Activated naive CD4-positive, alpha-beta T cell treated with Interleukin-2 at 50 U/mL for 16 hours (primary cell): ENCODE measurements at places on chromosomes 12 and 14.

- DNase-seq: peak; percentile 8
These were observed 58.7 kb upstream of the STK38L start for GRCh38 chr12:27185234-27186021.

DNA sequence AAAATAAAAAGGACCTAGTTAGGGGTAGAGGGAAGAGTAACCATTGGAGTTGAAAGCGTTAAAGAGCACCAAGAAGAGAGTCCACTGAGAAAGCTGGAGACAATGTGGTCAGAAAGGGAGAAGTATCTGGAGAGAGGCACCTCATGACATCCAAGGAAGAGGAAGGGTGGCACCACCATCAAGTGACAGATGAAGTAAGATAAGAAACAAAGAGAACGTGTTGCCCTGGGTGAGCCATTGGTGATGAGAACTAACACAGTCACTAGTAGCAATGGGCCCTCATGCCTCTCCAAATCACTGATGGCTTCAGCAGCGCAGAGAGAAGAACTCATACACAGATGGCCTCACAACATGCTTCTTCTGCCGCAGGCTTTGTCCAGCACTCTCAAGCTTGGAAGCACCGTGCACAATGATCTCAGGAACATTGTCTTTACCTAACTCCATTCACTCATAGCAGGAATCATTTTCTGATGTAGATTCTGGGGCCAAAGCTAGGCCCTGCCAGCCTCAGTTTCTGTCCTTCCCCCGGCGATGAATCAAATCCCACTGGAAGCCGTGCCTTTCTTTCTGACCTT, 252.9 kb downstream of the DPF3 start:
- DNase-seq: no peak

- no peak for DNase-seq
These were observed 46.7 kb downstream of the SLC38A4 start for GRCh38 chr12:46779063-46779462.

DNA sequence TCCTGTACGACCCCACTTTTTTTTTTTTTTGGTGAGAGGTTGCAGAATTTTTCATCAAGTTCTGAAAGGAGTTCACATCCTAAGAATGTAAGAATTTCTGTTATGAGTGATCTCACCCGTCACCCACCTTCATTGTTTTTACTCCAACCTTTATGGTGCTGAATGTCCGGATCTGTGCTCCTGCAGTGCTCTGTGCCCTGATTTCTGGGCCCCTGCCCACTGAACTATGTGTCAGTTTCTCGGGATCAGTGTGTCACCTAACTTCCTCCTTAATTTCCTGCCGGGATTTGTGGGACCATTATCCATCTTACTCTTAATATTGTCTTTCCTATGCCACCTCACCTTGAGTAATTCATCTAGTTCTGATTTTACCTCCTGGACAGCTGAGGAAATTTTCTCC, 11.6 kb downstream of the RASSF8 start:
- no peak for DNase-seq

GRCh38 chr14:100828031-100828769, 2.3 kb downstream of the MEG3 start:
- DNase-seq: no peak
